ENCODE measurements at places on chromosomes 13 and 19.

DNA sequence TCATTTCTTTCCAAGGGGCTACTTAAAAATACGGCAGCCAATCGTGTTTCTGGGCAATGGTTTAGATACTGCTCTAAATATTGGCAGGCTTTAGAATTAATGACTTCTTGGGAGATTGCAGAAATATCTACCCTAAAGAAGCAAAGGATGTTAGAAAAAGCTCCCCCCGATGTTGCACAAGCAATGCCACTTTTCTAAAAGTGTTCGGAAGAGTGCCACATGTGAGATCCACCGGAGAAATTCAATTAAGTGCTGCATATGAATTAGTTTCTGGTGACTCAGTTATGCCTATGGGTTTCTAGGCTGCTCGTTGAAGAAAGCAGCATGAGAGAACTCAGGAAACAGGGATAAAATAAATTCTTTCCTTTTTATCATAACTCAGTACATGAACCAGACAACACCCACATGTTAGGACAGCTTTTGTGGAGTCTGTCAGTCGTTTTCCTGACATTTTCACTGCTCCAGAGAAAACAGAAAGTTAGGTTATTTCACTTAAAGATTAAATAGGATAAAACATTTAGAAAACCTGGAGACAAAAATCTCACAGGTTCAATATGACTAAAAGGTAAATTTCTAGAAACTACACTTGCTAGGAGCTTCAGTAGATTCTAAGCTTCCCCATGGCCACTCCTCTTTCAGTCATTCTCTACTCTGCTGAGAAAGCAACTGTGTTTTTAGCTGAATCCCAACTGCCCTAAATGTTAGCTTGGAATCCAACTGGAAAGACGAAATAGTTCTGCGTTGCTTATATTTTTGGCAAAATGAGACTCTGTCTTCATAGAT, 244.7 kb downstream of the DCLK1 start:
- DNase-seq: no peak

- DNase-seq: no peak
Observed at GRCh38 chr19:12721656-12722565, 1.8 kb downstream of the TNPO2 start.

DNA sequence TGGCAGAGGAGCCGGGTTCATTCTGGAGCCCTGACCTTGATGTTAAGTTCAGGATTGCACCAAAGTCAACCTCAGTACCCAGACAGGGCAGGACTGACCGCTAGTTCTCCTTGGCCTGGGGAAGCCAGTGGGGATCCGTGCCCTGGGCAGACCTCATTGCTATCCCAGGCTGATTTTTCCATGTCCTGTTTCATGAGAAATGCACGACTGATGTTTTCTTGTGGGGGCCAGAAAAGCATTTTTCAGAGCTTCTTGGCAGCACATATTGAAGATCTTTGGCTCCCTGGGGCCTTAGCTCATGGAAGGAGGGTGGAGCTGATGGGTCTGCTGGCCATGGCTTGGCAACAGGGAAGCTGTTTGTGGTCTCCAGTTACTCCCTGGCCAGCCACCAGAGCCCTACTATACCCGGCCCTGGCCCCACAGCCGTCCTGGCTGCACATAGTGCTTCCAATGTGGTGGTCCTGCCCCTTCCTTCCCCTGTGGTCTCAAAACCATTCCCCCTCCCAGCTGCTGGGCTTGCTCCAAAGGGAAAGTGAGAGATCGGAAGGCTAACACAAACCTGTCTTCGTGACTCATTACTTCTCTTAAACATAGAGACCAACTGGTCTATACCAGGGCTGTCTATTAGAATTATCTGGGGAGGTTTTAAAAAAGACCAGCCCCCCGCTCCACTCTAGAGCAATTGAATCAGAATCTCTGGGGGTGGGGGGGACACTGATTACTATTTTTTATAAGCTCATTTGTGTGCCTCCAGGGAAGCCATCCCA, 11.2 kb downstream of the IL17D start:
- no peak for DNase-seq

GRCh38 chr19:1862424-1863327, 703 bp downstream of the KLF16 start:
- DNase-seq: no peak

- no peak for DNase-seq
Observed at GRCh38 chr13:77544758-77545338, 9.3 kb downstream of the SCEL start.

- peak; percentile 63 for DNase-seq
Observed at GRCh38 chr19:42279902-42280814, 11.1 kb downstream of the CIC start.

DNA sequence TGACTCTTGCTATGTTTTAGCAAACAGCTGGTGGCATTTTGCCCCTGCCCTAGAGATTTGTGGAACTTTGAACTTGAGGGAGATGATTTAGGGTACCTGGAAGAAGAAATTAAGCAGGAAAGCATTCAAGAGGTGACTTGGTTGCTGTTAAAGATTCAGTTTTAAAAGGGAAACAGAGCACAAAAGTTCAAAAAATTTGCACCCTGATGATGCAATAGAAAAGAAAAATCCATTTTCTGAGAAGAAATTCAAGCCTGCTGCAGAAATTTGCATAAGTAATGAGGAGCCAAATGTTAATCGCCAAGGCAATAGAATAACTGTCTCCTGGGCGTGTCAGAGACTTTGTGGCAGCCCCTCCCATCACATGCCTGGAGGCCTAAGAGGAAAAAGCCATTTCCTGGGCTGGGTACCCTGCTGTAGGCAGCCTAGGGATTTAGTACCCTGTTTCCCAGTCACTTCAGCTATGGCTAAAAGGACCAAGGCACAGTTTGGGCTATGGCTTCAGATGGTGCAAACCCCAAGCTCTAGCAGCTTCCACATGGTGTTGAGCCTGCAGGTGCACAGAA, 958.5 kb upstream of the MIR17HG start:
- DNase-seq: no peak

DNA sequence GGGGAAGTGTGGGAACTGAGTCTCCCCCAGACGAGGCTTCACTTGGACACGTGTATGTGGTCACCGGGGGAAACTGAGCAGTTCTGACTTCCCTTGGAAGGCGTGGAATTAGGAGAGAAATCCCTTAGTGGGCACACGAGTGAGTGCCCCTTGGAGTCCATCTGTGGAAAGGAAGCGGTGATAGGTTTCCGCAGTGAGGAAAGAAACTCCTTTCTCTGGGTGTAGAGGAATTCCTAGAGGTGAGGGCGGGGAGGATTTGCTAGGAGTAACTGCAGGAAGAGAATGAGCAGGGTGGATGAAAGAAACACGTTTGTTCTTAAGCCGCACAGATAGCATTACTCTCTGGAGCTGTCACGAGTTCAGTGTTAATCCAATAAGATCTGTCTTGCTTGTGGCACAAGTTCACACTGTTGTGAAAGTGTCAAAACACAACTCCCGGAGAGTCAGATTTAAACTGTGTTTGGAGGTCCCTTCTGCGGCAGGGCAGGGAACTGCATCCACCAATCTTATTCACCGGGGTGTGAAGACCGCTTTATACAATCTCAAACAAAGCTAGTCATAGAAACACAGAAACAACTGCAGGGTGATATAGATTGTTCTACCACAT, 1.2 kb downstream of the KL start:
- DNase-seq: no peak

- DNase-seq: no peak
Observed at GRCh38 chr19:29060813-29061364, 152.1 kb downstream of the UQCRFS1 start.

DNA sequence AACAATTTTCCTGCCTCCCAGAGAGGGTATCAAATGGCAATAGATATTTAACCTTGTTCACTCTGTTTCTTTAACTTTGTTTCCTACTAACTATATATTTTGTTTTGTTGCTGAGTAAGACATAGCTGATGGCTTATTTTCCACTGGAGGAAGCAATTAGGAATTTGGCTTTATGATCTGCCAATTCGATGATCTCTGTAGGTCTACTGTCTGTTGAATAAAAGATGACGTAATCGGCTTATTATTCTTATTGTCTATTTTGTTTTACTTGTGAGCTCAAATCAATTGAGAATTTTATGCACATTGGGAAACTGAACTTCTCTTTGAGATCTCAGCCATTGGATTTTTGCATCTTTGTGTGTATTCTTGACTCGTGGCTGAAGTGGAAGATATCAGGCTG, 862.6 kb downstream of the EFNB2 start:
- DNase-seq: no peak

DNA sequence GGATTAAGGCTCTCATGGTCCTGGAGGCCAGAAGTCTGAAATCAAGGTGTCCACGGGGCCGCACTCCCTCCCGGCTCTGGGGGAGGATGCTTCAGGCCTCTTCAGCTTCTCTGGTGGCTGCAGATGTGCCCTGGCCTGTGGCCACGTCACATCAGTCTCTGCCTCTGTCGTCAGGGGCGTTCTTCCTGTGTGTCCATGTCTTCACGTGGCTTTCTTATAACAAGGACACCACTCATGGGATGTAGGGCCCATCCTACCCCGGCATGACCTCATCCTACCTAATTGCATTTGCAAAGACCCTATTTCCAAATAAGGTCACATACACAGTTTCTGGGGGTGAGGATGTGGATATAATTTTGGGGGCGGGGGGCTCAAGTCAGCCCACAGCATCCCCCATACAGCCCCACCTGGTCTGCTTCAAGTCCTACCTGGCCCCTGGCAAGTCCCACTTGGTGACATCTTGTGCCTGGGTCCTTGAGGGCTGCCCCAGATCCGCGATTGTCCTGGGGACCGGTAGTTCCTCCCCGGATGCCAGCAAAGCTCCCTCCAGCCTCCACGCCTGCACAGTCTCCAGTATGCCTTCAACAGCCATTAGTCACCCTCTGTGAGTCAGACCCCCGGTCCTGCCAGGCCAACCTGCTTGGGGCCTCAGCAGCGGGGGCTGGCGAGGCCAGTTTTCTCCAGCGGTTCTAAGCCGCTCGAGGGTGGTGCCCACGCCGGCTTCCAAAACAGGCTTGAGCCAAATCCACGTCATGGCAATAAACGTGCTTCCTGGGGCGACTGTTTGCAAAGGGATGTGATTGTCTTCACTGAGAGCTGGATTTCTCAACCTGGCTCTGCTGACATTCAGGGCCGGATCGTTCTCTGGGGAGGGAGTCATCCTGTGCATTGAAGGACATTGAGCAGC, 32.2 kb downstream of the MYO9B start:
- no peak for DNase-seq

DNA sequence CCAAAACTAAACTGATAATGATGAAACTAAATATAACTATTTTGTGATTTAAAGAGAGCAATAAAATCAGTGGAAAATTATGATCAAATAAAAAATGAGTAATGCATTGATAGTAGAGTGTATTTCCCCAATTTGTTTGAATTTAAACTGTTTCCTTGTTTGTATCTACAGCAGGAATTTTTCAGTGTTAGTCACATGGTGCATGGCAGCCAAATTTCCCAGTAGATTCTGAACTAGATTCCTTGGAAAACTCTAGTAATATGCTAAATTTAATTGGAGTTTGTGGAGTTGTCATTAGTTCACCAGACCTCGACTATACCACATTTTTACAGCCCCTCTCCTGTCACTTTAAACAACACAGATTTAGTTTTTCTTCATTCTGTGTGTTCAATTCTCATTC, 156.2 kb downstream of the PCCA start:
- DNase-seq: no peak

DNA sequence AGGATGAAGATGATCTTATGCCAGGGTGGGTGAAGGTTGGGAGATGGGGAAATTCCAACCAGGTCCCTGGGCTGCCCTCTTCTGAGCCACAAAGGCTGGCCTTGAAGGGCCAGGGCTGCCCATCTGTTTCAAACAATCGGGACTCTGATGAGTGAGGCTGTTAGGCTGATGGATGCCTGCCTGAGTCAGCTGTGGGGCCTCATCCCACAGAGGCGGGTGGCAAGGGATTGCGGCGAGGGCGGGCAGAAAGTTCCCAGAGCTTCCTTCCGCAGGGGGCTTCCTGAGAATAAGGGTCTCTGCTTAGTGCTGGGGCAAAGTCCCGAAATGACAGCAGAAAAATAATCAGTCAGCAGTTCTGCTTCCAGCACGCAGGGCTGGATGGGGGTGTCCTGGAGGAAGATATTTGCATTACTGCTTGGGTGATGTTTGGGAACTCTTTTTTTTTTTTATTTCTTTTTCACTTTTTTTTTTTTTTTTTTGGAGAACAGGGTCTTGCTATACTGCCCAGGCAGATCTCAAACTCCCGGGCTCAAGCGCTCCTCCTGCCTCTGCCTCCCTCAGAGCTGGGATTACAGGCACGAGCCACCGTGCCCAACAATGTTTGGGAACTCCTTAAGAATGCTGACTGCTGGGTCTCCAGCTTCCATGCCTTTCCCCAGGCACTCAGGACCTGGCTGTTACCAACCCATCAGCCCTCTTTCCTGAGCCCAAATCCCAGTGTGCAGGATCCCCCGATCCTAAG, 14.1 kb downstream of the SH3GL1 start:
- DNase-seq: no peak

DNA sequence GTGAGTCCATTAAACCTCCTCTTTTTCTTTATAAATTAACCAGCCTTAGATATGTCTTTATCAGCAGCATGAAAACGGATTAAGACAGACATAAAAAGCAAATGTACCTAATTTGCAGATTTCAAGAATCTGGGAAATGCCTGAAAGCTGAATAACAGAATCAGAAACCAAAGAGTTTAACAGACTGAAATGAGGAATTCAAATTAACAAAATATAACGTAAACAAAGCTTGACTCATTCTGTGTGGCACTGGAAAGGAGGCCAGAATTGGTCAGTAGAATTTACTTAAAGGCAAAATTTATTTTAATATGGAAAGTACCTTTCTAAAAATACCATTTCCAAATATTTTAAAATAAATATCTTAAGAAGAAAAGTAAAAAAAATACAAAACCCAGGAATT, 540.6 kb upstream of the HTR2A start:
- DNase-seq: no peak

- DNase-seq: no peak
Observed at GRCh38 chr19:15265850-15266248, 33.6 kb upstream of the EPHX3 start.

GRCh38 chr19:57747472-57747807, 825 bp downstream of the ZNF776 start:
- DNase-seq: no peak

DNA sequence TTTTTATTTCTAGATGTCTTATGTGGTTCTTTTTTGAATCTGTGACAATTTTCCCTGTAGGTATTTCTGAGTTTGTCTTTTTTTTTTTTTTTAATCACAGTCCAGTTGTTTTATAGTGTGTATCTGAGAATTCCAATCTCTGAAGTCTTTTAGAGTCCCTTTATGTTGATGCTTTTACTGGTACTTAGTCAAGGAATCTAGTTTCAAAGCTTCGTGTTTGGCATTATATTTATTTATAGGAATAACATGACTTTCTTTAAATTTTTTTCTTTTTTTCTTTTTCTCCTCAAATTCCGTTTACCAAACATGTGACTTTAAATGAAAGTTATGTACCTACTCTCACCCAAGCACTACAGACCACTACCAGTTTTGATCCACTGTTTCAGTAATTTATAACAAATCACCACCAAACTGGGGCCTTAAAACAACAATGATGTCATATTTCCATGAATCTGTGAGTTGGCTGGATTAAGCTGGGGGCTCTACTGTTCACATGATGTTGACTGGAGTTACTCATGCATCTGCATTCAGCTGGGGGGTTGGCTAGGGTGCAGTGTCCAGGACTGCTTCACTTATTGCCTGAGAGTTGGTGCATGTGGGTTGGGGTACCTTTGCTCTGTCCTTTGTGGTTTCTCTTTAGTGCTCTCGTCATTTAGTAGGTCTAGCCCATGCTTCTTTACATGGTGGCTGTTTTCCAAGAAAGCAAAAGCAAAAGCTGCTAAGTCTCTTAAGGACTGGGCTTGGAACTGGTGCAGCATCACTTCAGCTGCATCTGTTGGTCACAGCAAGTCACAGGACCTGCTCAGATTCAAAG, 22.3 kb downstream of the KCTD4 start:
- no peak for DNase-seq

GRCh38 chr19:11426656-11427055, 7.5 kb upstream of the RGL3 start:
- DNase-seq: no peak

- no peak for DNase-seq
Observed at GRCh38 chr13:99357131-99357596, 50.0 kb upstream of the GPR183 start.

Measured in stimulated activated CD8-positive, alpha-beta memory T cell treated with anti-CD3 and anti-CD28 coated beads, Interleukin-4, amount 100 ng/mL, for 4 hours (primary cell).